T-helper 1 cell (primary cell): ENCODE measurements at places on chromosomes 3 and 15.

DNA sequence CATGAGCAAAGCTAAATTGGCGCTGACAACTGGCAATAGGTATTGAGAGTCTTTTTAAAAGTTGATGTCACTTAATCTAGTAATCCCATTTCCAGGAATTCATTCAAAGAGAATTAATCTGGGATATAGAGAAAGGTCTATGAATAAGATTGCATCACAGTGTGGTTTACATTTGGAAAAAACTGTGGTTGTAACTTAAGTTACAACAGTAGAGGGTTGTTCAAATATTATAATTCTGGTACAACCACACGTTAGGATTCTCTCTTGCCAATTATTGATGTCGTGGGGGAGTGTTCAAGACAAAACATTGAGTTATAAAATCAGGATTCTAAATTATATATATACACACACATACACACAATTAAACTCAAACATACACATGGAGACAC, 79.8 kb downstream of the LIPC start:
- DNase-seq, result no peak

GRCh38 chr3:139491027-139491700, 14.8 kb upstream of the RBP2 start:
- no peak for DNase-seq

GRCh38 chr15:95287720-95288103, 1042.8 kb upstream of the NR2F2 start:
- DNase-seq, result no peak

GRCh38 chr3:185176750-185177359, 24.0 kb upstream of the C3orf70 start:
- DNase-seq, result no peak

DNA sequence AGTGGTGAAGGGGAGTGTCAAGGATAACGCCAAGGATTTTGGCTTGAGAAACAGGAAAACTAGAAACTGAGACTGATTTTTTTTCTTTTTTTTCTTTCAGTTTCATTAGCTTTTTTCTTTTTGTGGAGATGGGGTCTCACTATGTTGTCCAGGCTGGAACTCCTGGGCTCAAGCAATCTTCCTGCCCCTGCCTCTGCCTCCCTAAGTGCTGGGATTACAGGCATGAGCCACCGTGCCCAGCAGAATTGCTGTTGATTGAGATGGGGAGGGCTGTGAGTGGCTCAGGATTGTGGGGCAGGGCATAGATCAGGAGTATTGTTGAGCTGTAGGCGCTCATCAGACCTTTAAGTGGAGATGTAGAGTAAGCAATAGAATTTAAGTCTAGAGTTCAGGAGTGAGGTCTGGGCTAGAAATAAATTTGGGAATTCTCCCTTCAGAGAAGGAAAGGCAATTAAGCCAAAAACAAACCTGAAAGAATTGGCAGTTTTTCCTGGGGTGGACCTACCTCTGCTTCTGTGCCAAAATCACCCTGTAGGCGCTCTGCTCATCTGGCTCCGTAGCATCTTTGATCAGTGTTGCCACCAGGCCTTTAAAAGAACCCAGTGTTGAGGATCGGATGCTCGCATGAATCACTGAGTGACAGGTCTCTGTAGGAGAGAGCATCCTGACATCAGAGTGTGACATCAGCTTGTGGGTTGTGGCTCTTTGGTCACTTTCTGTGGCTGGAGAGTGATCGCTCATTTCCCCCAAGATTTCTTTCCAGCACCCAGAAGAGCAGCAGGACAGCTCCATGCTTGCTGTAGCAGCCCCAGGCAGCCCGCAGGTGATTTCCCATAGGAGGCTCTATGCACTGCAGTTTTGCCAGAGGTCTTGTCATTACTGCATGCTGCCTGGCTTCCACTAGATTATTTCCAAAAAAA, 15.8 kb downstream of the ABHD17C start:
- DNase-seq, result no peak

GRCh38 chr3:16503191-16503776, 10.2 kb downstream of the RFTN1 start:
- DNase-seq, result no peak

DNA sequence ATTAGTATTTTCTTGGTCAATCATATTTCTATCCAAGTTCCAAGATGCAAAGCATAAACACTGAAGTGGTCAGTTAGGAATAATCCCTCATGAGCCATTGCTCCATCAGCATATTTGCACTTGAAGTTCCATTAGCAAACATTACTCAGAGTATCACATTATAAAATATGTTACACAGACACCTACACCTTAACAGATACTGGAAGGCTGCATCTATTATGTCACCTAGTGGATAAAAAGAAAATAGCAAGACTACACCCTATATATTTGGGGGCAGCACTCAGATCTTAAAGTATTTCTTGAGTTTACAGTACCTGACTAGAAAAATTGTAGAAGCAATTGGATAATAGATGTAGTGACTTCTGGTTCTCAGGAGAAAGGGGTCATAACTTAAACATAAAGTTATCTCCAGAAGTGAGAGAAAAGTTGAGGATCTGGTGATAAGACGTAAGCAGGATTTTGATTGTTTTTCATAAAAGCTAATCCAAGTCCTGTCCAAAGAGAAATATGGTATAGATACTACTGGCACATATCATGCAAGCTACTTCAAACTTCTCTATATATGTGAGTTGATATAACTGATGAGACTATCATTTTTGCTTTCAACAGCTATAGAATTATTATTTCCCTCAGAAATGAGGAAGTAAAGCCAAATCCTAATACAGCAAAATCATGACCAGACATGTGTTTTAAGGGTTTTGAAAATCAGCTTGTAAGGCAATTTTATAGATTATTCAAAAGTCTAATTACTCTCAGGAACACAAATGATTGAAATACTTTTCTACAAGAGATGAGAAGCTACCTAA, 422.2 kb downstream of the GBE1 start:
- no peak for DNase-seq

DNA sequence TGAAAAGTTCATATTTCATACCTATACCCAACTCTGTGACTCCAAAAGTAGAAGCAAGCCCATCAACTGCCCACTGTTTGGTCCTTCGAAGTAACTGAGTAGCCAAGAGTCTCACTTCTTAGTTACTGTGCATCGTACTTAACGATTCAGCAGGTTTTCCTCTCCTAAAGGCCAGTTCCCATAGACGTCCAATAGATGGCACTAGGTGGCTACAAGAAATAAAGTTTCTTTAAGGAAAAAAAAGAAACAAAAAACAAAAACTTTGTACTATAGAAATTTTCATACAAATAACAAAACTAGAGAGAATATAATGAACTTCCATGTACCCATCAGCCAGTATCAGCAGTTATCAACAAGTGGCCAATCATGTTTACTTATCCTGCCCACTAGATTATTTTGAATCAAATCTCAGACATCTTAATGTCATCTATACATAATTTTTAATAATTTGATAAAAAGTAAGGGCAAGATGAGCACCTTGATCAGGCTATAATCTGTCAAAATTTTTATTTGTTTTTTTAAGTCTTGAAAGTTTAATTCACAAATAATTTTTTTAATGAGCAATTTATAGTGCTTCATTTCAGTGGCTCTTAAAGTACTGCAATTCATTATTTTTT, 63.8 kb upstream of the ACP3 start:
- DNase-seq, result no peak

DNA sequence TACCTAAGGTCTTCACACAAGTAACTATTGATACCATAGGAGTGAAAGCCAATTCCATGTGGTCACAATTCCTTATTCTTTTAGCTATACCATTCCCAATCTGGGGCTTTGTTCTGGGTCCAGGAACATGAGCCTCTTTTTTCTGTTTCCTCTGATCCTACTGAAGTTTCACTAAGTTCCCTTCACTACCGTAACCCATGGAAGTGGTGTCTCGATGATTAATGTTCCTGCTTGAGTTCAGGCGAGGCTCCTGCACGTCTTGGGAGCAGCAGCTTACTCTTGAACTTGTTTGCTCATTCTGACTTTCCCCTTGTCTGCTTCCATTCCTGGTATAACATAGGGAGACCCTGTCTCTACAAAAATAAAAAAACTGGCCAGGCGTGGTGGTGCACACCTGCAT, 23.6 kb downstream of the ZNF592 start:
- no peak for DNase-seq

DNA sequence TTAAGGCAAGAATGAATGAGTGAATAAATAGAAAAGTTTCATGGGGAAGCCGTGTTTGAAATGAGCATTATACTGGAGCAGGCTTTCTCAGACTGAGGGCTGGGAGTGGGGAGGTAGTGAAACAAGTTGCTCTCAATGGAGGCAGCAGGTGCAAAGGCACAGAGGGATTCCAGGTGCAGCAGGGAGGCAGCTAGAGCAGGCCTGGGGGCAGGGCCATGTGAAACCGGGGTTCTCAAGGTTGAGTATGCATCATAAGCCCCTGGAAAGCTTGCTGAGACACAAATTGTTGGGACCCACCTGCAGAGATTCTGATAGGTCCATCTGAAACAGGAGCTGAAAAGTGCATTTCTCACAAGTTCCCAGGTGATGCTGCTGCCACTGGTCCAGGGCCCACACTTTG, 45.3 kb downstream of the BFSP2 start:
- DNase-seq, result no peak

GRCh38 chr15:77497110-77497737, 76.5 kb downstream of the HMG20A start:
- DNase-seq, result no peak

GRCh38 chr3:38725726-38726419, 76.4 kb upstream of the SCN5A start:
- DNase-seq, result no peak

GRCh38 chr15:60589253-60589652, 110.3 kb upstream of the ICE2 start:
- peak; percentile 68 for DNase-seq

GRCh38 chr3:10702961-10703740, 112.9 kb upstream of the SLC6A11 start:
- no peak for DNase-seq

GRCh38 chr3:150721285-150722130, 17.8 kb upstream of the ERICH6 start:
- no peak for DNase-seq

GRCh38 chr15:27774191-27774590, 324.9 kb downstream of the OCA2 start:
- no peak for DNase-seq

DNA sequence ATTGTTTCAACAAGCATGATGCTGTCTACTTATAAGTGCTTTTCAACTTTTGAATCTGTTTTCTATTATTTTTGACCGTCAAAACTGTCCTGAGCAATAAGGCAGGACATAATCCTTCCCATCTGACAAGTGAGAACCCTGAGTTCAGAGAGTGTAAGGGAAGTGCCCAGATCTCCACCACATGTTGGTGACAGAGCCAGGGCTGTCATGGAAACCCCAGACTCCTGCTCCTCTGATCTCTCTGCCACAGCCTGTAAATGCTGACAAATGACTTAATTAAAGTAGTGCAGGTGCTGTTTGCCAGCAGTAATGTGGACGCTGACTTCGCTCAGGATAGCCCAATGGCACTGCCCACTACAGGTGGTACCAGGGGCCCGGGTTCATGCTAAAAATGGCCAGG, 40.3 kb downstream of the SPSB4 start:
- no peak for DNase-seq
